ENCODE measurements at places on chromosomes 3 and 15. TPM values are rescaled to one million over a fixed set of nuclear protein-coding genes. Genes with fewer than 3 reads are reported as not detected.

DNA sequence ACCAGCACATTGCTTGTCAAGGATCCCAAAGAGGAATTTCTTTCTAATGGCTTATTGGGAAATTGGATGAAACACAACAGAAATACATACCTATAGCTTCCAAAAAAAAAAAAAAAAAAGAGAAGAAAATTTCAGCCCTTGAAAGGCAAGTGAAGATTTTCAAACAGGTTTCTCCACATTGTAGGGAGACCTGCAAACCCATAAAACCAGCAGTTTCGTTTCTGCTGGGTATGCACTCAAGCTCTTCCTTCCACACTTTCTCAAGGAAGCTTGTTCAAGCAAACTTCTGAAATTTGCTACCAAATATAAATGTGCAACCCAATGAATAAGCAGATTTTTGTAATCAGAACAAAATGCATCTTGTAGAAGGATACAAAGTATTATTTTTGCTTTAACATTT, 15.9 kb upstream of the SH3BP5 start:
- DNase-seq, result no peak

PDZRN3 gene
- polyA plus RNA-seq, result 47.2 TPM

DNA sequence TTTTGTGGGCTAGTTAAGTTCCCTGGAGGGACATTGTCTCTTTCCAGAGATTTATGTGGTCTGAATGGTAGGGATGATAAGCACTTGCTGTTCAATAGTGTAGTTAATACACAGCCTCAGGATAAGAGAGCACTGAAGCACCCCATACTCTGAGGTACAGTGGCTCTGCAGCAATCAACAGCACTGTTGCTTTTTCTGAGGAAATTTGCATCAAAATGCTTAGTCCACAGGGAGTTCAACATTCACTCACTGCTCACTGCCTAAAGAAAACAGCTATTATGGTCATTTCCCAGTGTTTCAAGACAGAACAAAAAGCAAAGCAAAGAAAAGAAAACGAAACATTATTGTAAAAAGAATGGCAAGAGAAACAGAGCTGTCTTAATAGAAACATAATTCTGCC, 441.9 kb downstream of the PLOD2 start:
- DNase-seq, result no peak

- no peak for DNase-seq
These were observed 4.5 kb upstream of the POPDC2 start for GRCh38 chr3:119664850-119665379.

DNA sequence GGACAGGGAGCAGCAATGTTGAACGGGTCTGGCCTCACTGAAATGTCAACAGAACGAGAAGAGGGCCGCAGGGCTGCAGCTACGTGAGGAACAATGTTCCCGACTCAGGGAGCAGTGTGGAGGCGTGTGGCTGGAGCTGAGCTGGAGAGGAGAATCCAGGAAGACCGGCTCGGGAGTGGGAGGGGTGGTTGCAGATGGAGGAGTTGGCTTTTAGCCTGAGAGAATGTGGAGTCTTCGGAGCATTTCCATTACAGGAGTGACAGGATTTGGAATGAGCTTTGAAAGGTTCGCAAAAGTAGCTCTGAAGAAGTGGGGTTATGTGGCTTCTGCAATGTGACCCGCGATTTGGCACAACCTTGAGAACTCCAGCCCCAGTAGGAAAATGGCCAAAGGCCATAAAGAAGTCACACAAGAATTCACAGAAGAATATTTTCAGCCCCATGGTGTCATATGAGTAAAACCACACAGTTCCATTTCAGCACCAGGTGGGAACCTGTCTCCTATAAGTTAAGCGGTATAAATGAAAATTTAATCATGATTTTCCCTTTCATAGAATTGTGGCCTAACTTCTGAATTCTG, 78.8 kb upstream of the NSMCE3 start:
- DNase-seq, result no peak

DNA sequence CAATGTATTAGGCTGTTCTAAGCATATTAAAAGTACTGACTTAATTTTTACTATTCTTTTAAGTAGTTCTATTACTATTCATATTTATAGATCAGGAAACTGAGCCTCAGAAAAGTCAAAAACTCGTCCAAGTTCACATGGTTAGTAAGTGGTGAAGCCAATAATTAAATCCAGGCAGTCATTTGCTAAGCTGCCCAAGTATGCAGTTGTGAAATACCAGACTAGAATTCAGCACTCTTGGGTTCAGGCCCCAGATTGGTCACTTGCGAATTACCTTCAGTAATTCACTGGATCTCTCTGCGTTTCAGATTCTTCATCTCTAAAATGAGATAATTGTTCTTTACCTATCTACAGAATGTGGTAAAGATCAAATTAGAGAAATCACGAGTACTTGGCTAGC, 161.9 kb upstream of the CADPS start:
- DNase-seq, result no peak

DNA sequence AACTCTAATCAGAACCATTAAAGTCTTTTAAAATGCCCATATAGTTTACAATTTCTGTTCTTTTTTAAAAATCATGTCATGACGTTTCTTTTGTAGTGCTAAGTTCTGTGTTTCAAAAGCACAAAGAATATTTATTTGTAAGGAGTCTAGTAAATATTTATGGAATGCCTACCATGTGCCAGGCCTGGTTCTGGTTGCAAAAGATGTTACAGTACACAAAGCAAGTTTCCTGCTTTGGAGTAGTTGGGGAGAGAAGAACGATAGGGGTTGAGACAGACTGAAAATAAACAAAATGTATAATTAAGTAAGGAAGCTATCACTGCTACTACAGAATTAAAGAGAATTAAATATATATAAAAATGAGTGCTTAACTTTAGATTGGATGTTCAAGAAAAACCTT, 86.8 kb upstream of the CMSS1 start:
- no peak for DNase-seq

DNA sequence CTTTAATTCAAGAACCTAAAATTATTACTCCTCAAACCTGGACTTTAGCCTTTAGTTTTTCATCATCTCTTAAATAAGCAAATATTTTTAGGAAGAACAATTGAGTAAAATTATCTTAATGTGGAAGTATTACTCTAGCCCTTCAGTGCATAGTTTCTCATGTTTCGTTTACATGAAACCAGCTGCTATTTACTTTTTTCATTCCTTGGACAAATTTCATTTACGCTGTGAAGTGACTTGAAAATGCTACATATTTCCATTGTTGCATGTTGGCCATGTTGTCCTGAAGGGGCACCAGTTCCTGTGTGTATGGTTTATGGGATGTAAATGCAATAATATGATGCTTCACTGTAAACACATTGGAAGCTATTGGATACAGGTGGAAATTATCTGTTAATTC, 49.9 kb downstream of the SLC25A26 start:
- no peak for DNase-seq

CKMT1A gene
- 2.2 TPM for polyA plus RNA-seq

CYP1A2 gene
- polyA plus RNA-seq, result 0.19 TPM

IMPG2 gene
- polyA plus RNA-seq, result 0.50 TPM

- no peak for DNase-seq
These were observed 79.0 kb downstream of the NR2F2 start for GRCh38 chr15:96409215-96410138.
